ENCODE measurements at places on chromosomes 1 and 21.

GRCh38 chr1:81391125-81391828 is 409.5 kb upstream of the ADGRL2 start:
- DNase-seq = no peak

DNA sequence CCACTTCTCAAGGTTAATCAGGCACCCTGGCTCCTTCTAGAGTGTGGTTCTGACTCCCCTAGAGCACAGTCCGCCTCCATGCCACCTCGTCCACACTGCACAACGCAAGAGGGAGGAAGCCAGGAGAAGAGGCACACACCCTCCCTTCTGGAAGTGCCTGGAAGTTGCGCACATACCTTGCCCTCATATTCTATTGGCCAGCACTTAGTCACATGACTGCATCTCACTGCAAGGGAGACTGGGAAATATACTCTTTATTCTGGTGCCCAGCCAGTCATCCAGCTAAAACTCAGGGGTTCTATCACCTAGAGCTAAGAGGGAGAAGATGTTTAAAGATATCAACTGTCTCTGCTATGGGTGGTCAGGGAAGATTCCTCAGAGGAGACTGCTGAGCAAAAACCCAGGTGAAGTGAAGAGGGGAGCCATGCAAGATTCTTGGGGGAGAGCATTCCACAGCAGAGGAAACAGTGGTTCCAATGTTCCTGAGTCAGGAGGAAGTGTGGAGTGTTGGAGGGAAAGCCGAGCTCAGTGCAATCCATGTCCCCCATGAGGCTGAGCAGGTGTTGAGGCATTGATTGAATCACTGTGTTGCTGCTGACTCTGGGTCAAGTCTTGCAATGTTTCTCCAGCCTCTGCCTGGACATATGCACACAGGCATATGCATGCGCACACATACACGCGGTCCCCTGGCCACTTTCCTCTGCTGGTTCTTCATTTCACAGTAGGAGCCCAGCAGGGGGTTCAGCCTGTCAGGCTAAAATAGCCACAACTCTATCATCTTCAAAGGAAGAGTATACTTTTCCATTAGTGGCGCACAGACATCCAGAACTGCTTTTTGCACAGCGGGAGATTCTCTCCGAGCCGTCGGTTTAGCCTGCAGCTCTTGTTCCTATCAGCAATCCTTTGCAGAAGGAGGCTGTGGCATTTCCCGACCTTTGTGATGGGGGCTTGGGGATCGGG is 22.3 kb upstream of the KLHDC7A start:
- no peak for DNase-seq

GRCh38 chr1:47523835-47524215 is 86.0 kb downstream of the FOXD2 start:
- DNase-seq = no peak

GRCh38 chr1:203304391-203304918 is 864 bp upstream of the BTG2 start:
- DNase-seq = no peak

DNA sequence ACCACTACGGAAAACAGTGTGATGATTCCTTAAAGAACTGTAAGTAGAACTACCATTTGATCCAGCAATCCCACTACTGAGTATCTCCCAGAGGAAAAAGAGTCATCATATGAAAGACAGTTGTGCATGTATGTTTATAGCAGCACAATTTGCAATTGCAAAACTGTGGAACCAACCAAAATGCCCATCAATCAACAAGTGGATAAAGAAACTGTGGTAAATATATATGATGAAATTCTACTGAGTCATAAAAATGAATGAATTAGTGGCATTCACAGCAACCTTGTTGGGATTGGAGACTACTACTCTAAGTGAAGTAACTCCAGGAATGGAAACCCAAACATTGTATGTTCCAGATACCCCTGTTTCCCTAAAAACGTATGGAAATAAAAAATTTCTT is 337.0 kb upstream of the PTBP2 start:
- DNase-seq = peak; percentile 78
